ENCODE measurements at places on chromosomes 3 and 15.

DNA sequence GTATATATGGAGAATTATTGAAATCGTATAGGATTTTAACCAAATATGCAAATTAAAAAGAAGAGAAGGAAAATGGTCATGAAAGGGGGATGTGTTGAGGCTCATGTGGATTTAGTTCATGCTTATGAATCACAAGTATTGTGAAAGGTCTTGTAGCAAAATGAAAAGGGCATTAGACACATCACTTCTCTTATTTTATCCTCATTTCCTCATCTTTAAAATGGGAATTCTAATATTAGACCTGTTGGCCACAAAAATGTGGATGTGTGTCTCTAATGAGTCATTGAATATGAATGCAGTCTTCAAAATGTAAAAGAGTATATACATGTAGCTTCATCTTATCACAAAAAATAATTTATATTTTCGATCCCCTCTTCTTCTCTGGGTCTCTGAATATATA, 14.9 kb upstream of the ALCAM start:
- DNase-seq = no peak

GRCh38 chr3:117844676-117845075, 1135.1 kb downstream of the TUSC7 start:
- no peak for DNase-seq

- peak; percentile 7 for DNase-seq
Measured at GRCh38 chr3:152556731-152557254, 278.1 kb upstream of the P2RY1 start.

DNA sequence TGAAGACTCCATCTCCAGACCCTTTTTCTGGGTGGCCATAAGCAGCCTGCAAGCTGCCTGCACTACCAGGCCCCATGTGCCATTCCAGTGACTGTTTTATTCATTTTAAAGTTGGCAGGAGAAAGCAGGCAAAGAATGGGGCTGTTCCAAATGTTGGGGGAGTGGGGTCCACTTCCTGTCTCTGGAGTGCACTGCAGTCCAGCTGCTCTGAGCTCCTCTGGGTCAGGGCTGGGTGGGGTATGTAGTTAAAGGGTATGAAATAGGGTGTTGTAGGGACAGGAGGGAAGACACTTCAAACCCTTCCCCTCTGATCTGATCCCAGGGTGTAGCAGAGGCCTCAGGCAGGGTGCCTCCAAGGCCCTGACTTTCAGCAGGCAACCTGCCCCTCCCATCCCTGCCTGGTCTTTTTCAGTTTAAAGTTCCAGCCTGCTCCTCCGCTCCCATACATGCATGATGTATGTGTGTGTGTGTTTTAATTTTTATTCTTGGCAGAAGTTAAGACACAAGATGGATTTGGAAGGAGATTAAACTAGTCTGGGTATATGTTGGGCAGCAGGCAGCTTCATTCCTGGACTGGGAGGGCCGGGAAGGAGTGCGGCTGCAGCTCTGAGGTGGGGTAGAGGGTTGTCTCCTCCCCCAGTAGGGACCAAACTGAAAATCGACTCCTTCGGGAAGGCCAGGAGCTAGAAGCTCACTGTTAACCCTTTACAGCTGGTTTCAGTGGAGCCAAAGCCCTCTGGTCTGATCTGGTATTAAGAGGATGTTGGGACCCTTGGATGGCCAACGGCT, 17.3 kb downstream of the BOC start:
- DNase-seq = no peak

GRCh38 chr15:26869628-26870027, 2.8 kb downstream of the GABRA5 start:
- DNase-seq = no peak

GRCh38 chr3:59510576-59510975, 460.8 kb upstream of the CFAP20DC start:
- no peak for DNase-seq

GRCh38 chr15:100770661-100771584, 108.7 kb upstream of the ALDH1A3 start:
- DNase-seq = no peak

DNA sequence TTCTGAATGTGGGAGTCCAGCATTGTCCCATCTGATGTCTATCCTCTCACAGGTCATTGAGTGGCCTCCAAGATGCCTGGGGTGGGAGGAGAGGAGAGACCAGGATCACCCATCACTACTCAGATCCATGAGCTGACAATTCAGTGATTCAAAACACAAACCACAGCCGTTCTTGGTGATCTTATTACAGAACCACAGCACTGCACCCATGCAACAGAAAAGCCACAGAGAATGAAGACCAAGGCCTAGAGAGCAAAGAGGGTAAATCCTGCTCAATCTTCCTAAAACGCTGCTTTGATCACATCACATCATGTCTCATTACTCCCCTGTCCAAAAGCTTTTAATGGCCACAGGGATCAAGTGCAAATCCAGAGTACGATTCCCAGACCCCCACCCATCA, 23.5 kb downstream of the ANP32A start:
- no peak for DNase-seq

DNA sequence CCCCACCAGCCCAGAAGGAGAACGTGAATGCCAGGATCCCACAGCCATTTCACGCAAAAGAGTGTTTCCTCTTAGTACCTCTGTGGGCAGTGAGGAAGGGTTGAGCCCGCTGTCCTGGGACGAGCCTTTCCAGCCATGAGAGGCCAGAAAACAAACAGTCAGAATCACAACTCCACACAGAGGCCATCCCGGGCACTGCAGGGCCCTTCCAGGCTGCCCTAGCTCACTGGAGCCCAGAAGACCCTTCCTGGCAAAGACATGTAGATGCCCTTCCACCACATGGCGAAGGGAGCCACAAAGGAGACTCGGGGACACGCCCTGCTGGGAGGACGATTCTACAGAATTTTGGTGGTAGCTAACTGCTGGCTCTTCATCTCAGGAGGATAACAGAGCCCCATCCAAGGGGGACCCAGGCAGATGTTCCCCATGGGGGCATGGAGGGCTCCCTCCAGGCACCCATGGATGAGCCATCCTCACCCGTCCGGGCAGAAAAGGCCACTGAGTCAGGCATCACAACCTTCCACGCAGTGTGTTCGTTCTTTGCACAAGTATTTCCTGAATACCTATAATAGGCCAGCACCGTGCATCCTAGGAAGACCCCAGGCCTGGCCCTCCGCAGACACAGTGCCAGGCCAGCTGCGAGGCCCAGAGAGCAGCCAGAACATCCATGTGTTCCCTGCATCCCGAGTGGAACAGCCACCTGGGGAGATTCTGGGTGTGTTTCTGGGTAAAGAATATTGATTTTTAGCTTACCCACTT, 47.2 kb downstream of the SLC12A8 start:
- DNase-seq = peak; percentile 64

DNA sequence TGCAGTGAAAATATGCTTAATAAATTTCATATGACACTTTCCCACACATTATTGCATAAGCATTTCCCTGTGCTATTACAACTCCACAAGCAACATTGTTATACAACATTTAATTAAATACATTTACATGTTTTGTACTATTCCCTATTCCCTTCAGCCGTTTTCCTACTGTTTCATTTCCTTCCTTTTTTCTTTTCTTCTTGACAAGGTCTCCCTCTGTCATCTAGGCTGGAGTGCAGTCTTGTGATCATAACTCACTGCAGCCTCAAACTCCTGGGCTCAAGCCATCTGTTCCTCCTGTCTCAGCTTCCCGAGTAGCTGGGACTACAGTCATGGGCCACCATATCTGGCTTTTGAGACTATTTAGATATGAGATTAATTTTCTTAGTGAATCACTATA, 254.7 kb downstream of the NFKBIZ start:
- peak; percentile 15 for DNase-seq

DNA sequence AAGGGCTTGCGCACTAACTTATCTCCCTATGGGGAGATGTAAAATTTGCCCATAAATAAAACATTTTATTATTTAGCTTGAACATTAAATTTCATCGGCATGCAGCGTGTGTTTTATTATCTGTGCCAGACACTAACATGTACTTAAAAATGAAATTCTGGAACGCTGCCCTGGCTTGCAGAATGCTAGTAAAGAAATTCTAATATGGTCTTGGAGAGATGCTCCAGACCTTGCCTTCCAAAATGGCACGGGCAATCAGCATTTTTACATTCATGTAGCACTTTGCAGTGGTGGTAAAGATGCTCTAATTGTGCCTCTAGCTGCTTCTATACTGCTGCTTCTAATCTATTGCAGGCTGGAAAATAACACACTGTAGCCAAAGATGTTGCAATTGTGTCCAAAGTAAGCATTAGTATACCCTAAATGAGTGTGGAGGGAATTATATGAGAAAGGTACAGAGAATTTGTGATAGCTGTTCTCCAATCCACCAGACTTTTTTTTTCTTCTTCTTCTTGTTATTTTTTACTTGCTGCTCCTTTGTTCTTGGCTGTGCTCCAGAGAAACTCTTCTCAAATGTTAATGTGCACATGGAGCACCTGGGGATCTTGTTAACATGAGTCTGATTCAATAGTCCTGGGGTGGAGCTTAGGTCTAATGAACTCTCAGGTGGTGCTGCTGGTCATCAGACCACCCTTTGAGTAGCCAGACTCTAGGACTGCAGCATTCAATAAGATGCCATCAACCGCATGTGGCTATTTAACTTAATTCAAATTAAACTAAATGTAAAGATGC, 47.3 kb downstream of the CRABP1 start:
- DNase-seq = no peak

- no peak for DNase-seq
Measured at GRCh38 chr3:72437661-72438406, 410.4 kb downstream of the SHQ1 start.

- DNase-seq = no peak
Measured at GRCh38 chr3:125062904-125063618, 7.3 kb upstream of the HEG1 start.

DNA sequence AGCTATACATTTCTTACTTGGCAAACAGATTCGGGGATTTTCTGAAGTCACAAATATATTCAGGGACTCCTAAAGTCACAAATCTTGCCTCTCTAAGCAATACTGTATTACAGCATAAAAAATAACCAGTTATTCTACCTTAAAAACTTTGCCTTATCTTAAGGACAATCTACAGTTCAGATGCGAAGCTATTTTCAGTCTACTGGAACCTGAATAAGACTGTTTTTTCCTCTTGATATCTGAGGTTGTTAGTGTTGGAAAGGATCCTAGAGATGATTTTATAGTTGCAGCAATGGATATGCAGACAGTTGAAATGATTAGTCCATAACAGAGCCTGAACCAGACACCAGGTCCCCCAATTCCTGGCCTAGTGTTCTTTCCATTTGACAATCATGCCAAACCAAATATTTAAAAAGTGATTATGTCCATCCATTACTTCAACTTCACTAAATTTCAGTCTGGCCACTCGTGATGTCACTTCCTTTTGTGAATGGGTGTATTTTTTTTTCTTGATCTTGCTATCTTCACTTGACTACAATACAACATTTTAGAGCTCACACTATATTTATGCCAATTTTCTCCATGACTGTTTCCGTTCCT, 1.8 kb downstream of the HDGFL3 start:
- peak; percentile 31 for DNase-seq

- no peak for DNase-seq
Measured at GRCh38 chr15:35713733-35714132, 167.8 kb upstream of the DPH6 start.

- DNase-seq = no peak
Measured at GRCh38 chr3:134803051-134803505, 8.0 kb downstream of the EPHB1 start.

DNA sequence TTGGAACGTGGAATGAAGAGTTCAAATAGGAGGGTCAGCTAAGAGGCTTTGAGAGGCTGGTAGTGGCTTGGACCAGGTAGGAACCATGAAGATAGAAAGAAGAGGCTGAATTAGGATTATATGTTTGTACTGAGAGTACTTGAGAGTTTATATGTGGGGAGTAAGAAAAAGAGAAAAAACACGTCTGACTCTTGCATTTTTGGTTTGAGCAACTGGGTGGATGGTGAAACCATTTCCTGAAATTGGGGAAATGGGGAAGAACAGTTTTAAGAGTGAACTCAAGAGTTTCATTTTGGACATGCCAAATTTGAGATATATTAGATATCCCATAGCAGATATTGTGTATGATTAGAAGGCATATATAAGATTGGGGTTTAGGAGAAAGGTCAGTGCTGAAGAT, 92.9 kb upstream of the TNIK start:
- DNase-seq = peak; percentile 29

DNA sequence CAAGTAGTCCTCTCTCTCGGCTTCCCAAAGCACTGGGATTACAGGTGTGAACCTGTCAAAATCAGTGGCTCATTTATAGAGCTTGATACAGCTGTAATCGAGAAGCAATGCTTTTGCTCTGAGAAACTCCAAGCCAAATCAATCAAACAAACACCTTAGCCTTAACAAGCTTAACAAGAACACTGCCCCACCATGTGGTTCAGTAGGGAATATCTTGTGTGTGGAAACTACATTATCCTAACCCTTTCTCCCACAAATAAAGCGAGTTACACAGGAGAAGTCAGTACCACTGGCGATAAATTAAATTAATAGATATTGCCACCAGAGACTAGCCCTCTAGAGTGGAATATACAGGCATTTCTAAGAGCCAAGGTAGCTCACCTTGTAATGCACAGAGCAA, 13.9 kb downstream of the CDAN1 start:
- DNase-seq = no peak

DNA sequence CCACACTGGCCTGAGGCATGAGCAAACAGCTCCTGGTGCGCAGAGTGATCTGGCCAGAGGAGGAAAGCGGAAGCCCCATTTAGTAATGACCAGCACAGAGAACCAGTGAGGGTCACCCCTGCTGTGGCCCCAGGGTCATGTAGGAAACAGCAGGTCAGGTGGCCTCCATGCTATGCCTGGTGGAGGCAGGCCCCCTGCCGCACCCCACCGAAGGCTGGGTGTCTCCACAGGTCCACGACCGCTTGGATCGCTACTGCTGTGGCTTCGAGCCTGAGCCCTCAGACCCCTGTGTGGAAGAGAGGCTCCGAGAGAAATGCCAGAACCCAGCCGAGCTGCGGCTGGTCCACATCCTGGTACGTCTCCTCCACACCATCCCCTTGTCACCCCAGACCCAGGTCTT, 52.6 kb downstream of the POMGNT2 start:
- no peak for DNase-seq

GRCh38 chr3:134904241-134904771, 109.2 kb downstream of the EPHB1 start:
- DNase-seq = no peak

- DNase-seq = no peak
Measured at GRCh38 chr3:148528024-148528423, 169.7 kb upstream of the AGTR1 start.

DNA sequence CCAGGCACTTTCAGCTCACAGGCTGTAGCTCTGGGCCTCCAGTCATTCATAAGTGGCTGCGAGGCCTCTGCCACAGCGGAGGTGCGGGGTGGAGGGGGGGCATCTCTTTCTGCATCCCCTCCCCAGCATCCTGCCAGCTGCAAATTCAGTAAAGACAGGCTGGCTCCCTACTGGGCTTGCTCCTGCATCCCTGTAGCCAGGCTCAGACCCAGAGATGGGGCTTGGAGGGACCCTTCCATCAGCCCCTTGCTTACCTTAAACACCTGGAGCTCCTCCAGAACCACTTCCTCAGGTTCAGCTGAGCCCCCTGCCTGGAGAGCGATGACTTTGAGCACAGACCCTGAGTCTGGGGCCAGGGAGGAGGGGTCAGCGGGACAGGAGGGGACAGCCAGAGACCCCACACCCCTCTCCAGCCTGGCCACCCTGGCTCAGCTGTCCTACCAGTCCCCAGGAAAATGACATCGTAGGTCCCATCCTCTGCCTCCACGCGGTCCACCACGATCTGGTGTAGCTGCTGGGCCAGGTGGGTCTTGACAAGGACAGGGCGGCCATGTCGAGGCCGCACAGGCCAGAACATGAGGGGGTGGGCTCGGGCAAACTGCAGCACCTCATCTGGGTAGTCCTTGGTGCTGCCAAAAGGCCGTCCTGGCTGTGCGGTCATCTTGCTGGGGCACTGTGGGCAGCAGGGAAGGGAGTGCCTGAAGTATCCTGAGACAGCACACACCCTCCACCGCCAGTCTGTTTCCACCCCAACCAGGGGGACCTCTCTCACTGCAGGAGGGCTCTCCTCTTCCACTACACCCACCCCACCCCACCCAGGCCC, 5.3 kb downstream of the SEMA3G start:
- DNase-seq = no peak

Measured in pons (tissue), 1 donor.